Activated CD4-positive, alpha-beta T cell treated with anti-CD3 and anti-CD28 coated beads for 24 hours (primary cell): ENCODE measurements at places on chromosomes 6 and 20.
A peak's percentile ranks its signal among the peaks of the same experiment; 100 is the strongest.

GRCh38 chr6:10460096-10460495 lies 45.2 kb upstream of the TFAP2A start:
- DNase-seq: no peak

DNA sequence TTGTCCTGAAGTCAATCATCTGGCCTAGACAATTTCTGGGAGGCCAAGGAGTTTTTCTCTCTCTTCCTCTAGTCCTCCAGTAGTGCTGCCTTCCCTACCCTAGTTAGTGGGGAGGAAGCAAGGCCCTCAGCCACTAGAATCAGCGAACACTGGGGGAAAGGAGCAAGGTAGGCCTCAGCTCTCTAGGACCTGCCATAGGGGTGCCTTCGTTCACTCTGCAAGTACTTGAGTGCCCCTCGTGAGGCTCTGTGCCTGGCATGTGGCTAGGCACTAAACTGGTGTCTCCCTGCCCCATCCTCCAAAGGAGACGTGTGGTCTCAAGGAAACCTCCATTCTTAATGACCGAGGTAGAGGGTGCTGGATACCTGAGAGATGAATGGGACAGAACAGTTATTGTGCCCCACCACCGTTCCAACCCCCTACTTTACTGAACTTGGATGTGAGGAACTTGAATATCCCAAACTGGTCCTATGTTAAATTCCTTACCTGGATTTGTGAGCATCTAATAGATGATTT lies 1.1 kb downstream of the DEF6 start:
- DNase-seq: no peak

DNA sequence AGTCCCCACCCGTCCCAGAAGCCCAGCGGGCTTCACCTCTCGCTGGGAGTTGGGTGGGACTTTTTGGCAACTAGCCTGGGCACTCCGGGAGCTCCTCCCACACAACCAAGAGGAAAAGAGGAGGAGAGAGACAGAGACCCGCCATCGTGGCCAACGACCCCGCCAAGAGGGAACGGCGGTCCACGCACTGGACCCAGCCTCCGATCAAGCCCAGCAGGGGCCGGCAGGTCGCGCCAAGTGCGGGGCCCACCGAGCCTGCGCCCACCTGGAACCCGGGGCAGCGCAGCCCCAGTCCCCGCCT lies 3.0 kb upstream of the TMEM14C start:
- DNase-seq: no peak

- DNase-seq: no peak
Measured at GRCh38 chr6:79465381-79465780, 71.8 kb downstream of the LCA5 start.

DNA sequence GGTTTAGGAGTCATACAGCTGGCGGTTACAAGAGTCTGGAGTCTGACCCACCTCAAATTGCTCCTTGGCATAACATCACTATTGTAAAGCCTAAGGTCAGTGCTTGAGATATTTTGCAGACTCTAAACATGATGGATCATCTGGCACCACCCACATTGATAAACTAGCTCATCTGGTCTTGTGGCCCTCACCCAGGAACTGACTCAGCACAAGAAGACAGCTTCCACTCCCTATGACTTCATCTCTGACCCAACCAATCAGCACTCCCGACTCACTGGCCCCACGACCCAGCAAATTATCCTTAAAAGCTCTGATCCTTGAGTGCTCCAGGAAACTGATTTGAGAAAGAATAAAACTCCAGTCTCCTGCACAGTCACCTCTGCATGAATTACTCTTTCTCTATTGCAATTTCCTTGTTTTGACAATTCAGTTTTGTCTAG lies 115.9 kb downstream of the CD24 start:
- DNase-seq: no peak

GRCh38 chr20:1061484-1062221 lies 56.7 kb upstream of the PSMF1 start:
- no peak for DNase-seq

DNA sequence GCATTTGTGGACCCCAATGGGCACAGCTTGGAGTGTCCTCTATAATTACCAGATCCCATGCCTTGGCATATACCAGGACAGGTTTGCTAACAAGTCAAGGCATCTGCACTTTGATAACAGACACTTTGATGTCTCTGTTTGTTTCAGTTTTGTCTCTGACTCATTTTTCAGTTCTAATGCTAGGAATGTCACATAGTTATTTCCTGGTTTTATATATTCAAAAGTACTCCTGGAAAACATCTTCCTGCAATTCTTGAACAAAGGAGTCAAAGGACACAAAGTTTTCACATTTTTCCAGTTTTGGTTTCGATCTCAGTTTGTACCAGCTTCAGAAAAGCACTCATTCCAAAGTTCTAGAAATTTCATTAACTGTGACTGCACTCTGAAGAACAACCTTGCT lies 188.1 kb downstream of the FOXC1 start:
- DNase-seq: no peak

DNA sequence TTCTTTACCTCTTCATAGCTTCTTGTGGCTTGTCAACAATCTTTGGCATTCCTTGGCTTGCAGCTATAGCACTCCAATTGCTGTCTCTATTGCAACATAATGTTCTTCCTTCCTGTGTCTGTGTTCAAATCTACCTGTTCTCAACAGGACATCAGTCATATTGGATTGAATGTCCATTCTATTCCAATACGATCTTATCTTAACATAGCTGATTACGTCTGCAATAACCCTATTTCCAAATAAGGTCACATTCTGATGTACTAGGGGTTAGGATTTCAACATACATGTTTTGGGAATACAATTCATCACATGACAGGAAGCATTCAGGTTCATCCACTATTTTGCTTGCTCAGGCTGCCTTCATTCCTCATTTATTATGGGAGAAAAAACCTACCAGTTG lies 684.4 kb upstream of the CITED2 start:
- DNase-seq: no peak

GRCh38 chr20:47610247-47610944 lies 108.7 kb downstream of the NCOA3 start:
- peak; percentile 44 for DNase-seq

DNA sequence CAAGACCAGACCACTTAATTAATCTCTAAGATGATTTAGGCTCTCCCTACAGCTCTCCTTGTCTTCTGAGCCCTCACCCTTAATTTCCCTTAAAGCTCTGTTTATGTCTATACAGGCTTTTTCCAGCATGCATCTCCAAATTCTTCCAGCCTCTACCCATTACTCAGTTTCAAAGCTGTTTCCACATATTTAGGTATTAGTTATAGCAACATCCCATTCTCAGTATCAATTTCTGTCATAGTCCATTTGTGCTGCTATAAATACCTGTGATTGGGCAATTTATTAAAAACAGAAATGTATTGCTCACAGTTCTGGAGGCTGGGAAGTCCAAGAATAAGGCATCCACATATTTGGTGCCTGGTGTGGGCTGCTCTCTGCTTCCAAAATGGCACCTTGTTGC lies 2.3 kb upstream of the SERPINB1 start:
- DNase-seq: no peak

- DNase-seq: no peak
Measured at GRCh38 chr6:7324520-7324919, 11.5 kb upstream of the SSR1 start.

GRCh38 chr20:23776067-23776771 lies 25.5 kb upstream of the CST1 start:
- no peak for DNase-seq

GRCh38 chr20:40967700-40968099 lies 60.9 kb upstream of the TOP1 start:
- DNase-seq: no peak

GRCh38 chr6:93859971-93860370 lies 440.6 kb upstream of the EPHA7 start:
- no peak for DNase-seq

GRCh38 chr6:108762394-108762793 lies 85.8 kb upstream of the ARMC2 start:
- no peak for DNase-seq

DNA sequence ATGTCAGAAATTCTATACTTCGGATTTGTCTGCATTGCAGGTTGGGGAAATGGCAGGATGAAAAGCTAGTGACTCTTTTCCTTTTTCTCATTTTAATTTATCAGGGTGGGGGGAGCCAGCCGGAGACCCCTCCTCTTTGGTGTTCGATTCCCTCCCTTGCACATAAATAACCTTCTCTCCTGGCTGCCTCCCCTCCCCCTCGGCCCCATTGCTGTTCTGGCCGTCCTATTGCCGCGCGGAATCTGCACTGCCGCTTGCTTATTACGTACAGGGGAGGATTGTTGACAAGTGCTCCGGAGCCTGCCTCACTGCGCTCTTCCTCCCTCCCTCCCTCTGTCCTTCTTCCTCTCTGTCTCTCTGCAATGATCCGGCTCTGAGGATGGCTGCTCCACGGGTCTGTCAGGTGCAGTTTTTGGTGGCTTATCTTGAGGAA lies 154.7 kb downstream of the JARID2 start:
- DNase-seq: no peak

DNA sequence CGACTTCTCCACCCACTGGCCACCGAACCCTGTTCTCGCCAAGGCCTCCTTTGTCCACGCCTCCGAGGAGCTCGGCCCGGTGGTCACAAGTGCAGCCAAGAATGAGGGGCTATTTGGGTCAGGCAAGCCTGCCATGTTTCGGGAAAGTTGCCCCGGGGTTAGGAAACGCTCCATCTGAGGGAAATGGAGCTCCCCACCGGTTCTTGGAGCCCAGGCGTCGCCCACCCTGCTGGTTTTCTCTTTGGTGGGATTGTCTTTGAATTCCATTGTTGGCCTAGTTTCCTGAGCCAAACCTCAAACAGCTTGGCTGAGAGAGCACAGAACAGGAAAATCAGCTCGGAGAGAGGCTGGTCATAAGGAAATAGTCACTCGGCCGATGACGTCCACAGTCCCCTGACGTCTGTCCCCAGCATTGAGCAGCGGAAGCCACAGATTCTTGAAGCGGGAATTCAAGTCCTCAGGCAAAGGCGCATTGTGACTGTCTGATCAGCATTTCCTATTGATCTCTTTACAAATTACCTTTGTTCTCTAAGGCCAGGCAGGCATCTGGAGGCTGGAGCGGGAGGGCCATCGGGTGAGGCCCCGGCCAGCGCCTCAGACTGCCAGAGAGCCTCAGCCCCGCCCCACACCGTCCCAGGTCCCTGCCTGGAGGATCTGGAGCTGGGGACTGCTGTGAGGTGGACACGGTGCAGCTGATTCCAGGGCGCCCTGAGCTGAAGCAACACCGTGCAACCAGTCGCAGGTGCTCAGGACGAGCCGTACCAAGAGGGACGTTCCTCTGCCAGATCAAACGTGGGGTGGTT lies 138.6 kb downstream of the DLL1 start:
- DNase-seq: no peak

DNA sequence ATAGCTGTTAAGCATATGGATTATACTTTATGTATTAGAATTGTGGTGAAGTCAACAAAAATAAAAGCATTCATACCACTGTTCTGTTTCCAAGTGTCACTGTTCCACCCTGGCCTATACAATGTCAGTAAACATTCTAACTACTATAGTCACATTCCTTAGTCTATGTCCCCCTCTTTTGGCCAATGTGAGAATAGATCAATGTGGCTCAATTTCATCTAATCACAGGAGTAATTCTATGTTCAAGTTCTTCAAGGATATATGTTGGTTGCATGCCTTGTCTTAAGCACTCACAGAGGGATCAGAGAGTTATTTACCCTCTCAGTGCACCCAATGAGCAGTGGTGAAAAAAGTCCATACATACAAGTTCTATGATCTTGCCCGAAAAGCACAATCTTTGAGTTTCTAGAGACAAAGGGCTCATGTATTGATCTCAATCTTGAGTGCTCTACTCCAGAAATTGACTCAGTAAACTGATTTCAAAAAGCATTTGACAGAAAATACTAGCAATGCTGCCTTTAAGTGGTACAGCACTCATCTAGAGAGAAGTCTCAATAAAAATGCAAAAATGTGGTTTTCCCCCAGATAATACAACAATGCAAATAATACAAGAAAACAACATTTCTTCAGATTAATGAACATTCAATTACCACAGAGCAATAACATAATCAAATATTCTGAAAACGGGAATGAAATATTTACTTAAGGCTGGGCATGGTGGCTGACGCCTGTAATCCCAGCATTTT lies 16.5 kb downstream of the SMLR1 start:
- no peak for DNase-seq

GRCh38 chr20:2760297-2760951 lies 40.0 kb downstream of the CPXM1 start:
- no peak for DNase-seq

DNA sequence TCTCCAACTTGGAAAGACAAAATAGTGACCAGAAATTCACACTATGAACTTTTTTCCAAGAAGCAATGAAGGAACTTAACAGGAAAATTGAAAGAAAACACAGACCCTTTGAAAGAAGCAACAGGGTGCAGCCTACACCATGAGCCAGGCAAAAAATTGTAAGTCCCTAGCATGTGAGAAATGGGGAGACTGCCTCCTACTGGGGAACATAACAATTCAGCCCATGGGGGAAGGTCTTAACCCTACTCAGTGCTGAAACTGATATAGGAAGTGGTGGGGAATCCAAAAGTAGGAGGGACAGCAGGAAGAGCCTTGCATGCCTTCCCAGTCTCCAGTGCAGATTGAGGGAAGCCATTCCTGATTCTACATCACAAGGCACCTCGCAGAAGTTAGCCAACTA lies 235.1 kb upstream of the UFL1 start:
- DNase-seq: no peak

- no peak for DNase-seq
Measured at GRCh38 chr6:1503811-1504210, 105.9 kb upstream of the FOXC1 start.

DNA sequence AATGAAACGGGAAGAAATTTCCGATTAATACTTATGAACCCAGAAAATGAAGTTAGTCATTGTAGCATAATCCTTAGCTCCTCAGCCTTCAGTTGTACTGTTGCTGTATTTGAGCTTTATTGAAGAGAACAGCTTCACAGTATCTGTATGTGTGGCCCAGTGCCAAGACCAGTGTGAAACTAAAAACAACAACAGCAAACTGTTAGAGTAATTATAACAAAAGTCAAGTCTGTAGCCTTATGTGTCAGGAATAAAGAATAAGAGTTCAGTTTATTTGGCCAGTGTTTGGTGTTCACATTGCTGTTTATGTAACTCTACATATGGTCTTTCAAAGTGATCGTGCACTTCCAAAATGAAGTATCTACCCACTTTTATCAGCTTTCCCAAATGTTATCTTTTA lies 70.9 kb downstream of the ARID1B start:
- no peak for DNase-seq

DNA sequence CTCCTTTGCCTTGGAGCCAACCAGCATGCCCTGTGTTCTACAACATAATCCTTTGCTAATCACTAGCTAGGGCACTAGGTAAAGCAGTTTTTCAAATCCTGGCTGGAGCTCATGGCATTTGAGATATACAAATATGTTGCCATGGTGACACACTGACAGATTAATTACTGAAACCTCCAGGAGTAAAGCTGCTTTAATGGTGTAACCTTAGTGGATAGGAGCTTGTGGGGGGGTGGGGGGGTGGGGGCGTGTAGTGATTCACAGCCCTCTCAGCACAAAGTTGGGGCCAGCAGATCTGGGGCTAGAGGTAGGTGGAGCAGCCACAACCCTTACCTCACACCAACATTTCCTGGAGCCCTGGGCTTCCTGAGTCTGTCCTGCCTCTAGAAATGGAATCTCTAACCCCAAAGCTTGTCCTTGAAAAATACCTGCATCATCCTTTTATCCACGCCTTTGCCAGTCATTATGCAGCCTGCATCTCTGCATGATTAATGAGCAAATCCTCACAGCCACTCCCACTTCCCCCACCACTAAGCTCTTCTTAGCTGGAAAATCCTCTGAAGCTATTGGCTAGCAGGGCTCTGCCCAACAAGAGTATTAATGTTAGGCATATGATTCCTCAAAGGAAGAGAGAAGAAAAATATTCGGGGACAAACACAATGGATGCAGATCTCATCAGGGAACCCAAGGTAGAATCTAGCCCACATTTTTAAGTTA lies 84.5 kb upstream of the PRND start:
- no peak for DNase-seq

GRCh38 chr20:37416848-37417616 lies 71.1 kb downstream of the SRC start:
- DNase-seq: no peak
